ENCODE measurements at places on chromosomes 2 and 18.

DNA sequence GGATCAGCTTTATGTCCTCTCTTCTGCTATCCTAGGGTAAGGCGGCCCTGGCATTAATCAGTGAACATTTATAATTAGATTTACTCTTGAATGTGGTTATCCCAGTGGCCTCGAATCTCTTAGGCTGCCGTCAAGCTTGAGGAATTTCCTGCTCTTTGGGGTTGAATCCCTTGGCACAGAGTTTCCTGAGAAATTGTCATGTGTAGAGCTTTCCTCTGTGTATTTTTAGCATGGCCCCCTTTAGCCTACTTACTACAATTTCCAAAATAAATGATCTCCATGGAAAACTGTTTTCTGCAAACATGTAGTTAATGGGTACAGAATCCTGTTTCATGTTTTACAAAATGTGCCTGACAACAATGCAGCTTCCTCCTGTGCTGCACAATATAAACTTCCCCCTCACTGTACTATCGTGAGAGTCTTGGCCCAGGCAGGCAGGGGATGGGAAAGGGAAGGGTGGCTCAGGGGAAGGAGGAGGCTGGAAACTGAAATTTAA is 18.1 kb downstream of the NCAPH start:
- DNase-seq: no peak

DNA sequence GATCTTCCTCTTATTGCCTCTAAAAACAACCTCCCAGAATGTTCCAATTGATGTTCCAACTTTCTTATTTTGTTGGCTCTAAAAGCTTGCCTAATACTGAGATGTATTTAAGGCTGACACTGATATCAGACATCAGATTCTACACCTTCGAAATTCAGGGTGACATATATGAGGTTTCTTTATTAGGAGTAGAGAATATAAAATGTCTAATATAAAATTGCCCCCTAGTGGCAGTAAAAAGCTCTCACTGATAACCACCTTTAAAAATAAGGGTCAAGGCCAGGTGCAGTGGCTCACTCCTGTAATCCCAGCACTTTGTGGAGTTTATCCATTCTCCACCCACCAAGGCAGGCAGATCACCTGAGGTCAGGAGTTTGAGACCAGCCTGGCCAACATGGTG is 789.7 kb upstream of the SLC39A10 start:
- no peak for DNase-seq

GRCh38 chr18:76489081-76489480 is 6.0 kb downstream of the ZNF516 start:
- DNase-seq: no peak

GRCh38 chr2:139000131-139000785 is 220.1 kb upstream of the NXPH2 start:
- no peak for DNase-seq

- DNase-seq: peak; percentile 78
Measured at GRCh38 chr2:233912691-233913423, 4.3 kb upstream of the TRPM8 start.

DNA sequence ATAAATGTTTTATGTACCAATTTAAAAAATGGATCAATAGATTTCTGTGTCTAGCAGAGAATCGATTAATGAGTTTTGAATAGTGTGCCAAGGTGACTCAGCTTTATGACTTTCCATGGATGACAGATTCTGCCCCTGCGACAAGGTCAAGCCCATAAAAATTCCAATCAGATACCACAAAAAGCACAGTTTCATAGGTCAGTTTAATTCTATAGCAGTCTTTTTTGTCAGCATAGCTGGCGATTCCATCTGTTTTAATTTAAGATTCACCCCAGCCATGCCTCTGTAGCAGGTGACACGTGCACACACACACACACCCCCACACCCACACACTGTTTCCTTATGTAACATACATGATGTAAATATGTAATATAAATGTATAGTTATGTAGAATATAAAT is 28.9 kb downstream of the RAB31 start:
- DNase-seq: no peak

- DNase-seq: no peak
Measured at GRCh38 chr2:86216575-86217555, 17.6 kb downstream of the MRPL35 start.

- DNase-seq: no peak
Measured at GRCh38 chr2:28606986-28607441, 111.2 kb downstream of the PLB1 start.

DNA sequence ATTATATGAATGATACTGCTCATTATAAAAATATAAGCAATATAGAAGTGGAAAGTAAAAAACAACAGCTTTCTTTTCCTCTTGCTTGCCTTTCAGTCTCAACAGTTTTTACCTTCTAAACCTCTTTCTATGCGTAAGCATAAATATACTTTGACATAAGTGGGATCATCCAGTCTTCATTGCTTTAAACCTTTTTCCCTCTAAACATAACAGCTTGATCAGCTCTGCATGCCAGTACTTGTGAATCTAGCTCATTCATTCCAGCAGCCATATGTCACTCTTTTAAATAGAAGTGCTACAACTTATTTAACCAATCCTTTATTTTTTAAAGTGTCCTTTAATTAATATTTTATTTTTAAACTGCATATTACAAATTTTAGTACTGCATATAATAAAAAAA is 88.1 kb downstream of the TTC27 start:
- DNase-seq: no peak

DNA sequence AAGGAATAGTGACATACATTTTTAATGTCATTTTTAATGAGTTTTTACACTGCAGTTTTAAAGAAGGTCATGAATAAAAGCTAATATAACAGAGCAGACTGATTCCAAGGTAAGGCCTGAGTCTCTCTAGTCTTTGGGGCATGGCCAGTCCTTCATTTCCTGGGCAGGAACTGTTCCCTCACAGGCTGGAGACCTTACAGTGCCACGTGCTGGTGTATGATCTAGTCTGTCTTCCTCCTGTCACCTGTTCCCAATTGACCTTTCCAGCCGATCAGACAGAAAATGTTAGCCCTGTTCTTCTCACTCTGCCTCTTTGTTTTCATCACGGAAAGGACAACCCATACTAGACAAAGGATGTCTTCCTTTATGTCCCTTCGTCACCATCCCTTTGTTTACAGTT is 33.6 kb downstream of the ZCCHC2 start:
- DNase-seq: no peak

GRCh38 chr18:44536619-44537018 is 144.1 kb upstream of the SETBP1 start:
- no peak for DNase-seq

DNA sequence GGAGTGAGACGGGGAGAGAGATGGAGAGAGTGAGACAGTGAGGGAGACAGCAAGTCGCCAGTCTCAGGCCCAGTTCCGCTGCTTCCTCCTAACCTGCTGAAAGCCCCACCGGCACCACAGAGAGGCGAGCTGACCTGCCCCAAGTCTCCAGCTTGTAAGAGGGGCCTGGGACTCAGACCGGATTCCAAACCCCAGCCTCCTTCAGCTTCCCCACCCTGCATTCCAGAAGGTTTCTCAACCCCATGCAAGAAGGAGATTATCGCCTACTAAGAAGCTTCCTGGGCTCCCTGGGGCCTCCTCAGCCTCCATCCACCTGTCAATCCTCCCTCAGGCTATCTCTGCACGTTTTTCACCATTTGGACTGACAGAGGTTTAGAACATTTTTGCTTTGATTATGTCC is 173.1 kb upstream of the RAB6C start:
- DNase-seq: no peak

- DNase-seq: no peak
Measured at GRCh38 chr2:63840081-63840784, 1.5 kb upstream of the UGP2 start.

- no peak for DNase-seq
Measured at GRCh38 chr2:150403457-150403856, 84.0 kb downstream of the RND3 start.

GRCh38 chr18:63924551-63924950 is 16.8 kb downstream of the SERPINB10 start:
- no peak for DNase-seq

GRCh38 chr2:109381327-109381820 is 232.4 kb downstream of the SEPTIN10 start:
- DNase-seq: peak; percentile 3

DNA sequence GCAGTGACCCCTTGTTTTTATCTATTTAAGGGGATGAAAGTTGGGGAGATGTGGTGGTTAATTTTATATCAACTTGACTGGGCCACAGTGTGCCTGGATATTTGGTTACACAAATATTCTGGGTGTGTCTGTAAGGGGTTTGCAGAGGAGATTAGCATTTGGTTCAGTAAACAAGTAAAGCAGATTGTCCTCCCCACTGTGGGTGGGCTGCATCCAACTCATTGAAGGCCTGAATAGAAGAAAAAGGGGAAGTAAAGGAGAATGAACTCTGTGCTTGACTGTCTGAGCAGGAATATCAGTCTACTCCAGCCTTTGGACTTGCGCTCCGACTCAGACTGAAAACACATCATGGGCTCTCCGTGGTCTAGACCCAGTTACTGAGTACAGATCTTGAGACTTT is 80.9 kb downstream of the GCA start:
- no peak for DNase-seq

- DNase-seq: no peak
Measured at GRCh38 chr2:125553768-125554167, 1102.2 kb upstream of the GYPC start.
